Pons (tissue), 1 donor: ENCODE measurements at places on chromosomes 1 and 21.
A peak's percentile ranks its signal among the peaks of the same experiment; 100 is the strongest.

- DNase-seq, result no peak
Measured at GRCh38 chr21:39050841-39051587, 132.2 kb downstream of the PSMG1 start.

- no peak for DNase-seq
Measured at GRCh38 chr1:107617456-107617855, 347.5 kb downstream of the VAV3 start.

DNA sequence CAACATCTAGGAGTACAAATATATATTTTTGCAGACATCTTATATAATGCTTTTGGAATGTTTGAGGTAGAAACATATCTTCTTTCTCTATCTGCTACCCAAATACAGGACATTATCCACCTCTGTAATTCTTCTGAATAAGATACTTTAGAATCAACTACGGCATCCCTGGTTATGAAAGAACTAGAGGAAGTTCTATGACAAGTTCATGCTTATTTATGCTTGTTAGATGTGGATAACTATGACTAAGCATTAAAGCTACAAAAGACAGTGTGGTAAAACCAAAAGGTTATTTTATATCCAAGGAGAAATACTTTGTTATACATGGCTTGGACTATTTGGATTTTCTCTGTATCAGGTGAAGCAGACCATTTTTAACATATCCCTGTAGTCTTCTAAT lies 894.0 kb downstream of the KCNT2 start:
- no peak for DNase-seq

DNA sequence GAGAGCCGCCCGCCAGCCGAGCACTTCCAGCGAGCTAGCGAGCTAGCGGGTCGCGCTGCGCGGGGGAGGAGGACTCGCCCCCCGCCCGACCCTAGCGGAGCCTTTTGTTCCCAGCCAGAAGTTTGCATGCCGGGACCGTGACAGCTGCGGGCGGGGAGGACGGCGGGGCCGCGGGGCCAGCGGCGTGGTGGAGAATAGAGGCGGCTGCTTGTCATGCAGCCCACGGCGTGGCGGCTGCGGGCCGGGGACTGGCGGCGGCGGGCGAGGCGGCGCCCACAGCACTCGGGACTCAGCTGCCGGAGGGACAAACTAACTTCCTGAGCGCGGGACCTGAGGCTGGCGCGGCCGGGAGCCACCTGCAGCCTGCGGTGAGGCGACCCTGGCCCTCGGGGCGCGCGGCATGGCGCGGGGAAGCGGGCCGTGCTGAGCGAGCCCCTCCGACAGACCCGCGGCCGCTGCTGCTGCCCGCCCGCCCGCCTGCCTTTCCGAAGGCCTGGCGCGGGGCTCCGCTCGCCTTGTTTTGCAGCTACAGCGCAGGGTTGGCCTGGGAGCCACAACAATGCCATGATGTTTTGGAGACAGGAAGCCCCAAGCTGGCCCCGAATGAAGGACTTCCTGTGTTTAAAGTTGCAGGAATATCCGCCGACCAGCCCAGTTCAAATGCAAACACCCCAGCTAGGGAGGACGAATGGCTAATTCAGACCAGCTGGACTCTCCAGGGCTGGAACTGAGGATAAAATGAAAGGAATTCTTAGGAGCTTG lies 82.2 kb upstream of the BMP8A start:
- DNase-seq, result peak; percentile 56

- no peak for DNase-seq
Measured at GRCh38 chr1:208185801-208186231, 58.4 kb downstream of the PLXNA2 start.

DNA sequence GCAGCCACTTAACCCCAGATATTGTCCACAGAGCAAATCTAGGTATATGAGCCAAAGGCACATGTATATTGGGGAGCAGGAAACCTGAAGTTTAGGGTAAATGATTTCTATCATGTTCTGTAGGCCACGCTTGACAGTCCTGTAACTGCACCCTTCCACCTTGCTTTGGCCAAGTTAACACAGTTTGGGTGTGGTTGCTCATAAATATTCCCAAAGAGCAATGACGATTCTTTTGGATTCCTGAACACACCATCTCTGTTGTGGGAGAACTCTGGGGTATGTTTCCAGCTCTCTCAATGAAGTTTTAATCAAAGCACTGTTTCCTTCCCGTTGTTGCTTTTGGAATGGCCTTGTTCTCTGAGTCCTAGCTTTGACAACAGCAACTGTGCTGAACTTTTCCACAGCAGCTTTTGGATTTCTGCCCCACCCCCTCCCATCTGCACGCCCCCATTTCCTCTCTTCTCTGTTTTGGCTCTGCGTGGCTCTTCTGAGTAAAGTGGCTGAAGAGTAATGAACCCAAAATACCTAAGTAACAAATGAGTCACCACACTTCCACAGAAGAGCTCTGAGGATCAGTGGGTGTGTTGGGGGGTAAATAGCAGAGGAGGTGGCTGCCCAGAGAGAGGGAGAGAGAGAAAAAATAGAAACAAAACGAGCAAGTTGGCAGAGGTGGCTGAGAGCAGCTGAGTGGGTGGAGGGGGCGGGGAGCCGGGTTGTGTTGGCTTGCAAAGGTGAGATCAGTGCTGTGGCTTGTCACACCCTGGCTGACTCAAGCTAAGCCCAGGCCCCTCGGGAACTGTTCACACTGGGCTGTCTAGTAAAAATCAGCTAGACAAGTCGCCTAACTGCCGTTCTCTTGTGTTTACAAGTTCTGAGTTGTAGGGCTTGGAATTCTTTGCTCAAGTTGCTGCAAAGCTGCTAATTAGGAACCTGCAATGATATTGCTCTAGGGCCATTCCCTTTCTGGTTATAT lies 26.9 kb upstream of the RAP1A start:
- DNase-seq, result peak; percentile 43

DNA sequence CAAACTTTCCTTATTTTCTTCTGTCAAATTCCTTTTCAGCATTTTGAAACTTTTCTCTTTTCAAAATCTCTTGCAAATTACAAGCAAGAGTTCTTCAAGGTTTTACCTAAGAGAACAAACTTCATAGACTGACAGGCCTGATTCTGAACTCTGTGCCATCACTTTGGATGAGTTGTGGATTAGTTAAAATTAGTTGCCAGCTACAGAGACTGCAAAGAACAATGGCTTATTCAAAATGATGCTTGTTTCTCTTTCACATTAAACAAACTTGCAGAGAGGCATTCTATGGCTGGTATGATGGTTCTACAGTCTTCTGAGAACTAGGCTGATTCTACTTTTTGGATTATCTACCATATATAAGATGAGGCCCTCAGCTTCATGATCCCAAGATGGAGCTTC lies 3.8 kb downstream of the LRRC8B start:
- DNase-seq, result peak; percentile 91

- DNase-seq, result peak; percentile 81
Measured at GRCh38 chr1:64077281-64077940, 126.0 kb upstream of the UBE2U start.

DNA sequence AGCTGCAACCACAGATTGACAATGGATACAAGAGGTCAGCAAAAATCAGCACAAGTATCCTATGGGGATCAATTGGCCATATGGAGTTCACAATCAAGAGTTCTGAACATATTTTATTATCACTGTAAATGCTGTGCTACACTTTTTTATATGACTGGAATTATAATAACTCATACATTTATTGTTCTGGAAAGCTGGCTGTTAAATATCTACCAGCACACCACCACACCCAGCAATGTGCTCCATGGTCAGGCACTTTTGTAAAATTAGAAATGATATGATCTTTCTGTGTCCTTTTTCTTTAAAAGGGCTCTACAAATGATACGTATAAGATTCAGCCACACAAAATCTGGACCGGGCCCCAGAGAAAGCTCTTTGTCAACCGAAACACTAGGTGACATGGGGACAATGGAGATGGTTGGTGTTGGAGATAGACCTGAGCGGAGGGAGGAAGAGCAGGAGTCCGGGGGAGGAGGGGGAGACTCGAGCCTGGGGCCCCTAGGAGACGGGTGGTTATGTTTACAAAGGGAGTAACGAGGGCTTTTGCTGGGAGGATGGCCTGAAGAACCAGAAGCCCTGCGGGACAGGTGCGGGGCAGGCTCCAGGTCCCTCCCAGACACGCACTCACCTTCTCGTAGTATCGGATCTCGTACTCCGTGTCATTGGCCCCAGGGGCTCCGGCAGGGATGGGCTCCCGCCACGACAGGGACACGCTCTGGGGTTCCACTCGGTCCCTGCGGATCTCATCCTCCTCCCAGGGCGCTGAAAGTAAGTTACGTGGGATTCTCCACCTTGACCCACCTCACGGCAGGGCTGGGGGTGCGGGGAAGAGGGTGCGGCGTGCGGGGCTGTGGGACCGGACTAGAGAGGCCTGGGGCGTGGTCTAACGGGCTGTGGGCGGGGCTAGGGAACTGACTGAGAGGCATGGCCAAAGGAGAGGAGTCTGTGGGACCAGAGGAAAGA lies 30.0 kb downstream of the EPHA10 start:
- no peak for DNase-seq

- DNase-seq, result no peak
Measured at GRCh38 chr1:171173069-171173468, 12.0 kb upstream of the FMO2 start.

DNA sequence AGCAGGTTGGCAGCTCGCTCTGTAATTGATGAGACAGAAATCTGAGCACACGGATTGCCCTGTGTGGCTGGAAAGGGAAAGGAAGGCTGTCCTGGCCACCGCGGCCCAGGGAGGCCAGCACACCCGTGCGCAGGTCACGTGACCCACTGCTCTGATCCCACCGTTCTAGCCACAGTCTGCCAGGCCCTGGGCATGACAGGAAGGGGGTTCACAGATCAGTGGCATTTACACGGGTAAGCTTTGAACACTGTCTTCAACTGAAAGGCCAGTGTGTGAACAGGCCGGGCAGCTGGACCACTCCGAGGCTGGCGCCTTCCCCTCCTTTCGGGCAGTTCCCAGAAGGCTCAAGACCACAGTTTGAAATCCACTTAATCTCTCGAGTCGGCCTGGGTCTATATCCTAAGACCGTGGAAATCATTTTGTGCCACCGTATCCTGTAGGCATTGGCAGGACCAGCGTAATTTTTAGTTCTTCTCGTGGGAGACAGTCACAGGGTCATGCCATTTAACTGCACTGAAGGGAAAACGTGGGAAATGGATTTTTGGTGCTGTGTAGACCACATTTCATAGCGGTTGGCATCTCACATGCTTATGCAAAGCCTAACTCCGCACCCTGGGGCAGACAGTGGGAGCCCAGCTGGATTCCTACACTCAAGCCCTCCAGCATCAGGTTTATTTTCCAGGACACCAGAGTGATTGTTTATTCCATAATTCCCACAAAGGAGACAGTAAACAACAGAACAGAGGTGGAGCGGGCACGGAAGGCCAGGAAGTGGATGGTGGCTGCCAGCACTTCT lies 3.1 kb upstream of the ADARB1 start:
- DNase-seq, result no peak

GRCh38 chr1:143689781-143690180 lies 282.0 kb downstream of the FAM72C start:
- DNase-seq, result no peak

DNA sequence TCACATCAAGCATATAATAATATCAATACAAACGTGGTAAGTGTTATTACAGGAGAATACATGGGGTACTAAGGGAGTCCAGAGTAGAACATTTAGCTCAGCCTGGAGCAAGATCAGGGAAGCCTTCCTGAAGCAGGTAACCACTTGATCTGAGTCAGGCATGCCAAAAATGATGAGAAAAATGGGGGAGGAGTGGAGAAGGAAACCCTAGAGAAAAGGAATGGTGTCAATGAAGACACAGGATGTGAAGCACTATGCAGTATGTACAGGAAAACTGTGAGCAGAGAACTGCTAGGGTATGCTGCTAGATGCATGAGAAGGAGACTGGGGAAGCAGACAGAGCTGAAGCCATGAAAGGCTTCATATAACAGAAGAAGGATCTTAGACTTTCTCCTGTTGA lies 84.7 kb downstream of the NOTCH2 start:
- no peak for DNase-seq

DNA sequence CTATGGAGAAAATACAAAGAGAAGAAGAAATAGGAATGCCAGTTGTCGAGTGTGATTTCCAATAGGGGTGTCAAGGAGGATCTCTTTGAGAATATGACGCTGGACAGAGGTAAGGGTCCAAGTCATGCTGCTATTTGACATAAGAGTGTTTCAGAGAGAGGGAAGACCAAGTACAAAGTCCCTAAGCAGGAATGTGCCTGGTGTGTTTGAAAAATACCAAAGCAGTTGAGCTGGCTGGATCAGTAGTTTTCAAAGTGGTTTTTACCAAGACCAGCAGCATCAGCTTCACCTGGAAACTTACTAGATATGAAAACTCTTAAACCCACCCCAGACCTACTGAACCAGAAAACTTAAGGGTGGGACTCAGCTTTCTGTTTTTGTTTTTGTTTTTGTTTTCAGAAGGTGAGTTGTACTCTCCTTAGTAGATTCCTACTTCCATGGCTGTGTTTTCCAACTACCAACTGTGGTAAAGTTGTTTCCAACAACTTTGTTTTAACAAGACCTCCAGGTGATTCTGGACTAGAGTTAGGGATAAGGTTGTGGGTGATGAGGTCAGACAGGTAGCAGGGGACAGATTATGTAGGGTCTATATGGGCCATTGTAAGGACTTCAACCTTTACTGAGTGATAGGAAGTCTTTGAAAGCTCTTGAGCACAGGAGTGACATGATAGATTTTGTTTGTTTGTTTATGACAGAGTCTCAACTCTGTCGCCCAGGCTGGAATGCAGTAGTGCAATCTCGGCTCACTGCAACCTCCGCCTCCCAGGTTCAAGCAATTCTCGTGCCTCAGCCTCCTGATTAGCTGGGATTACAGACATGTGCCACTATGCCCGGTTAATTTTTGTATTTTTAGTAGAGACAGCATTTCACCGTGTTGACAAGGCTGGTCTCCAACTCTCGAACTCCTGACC lies 7.3 kb upstream of the GJA9 start:
- no peak for DNase-seq

GRCh38 chr1:161987872-161988271 lies 35.8 kb downstream of the OLFML2B start:
- no peak for DNase-seq

GRCh38 chr1:235954306-235955283 lies 87.9 kb upstream of the LYST start:
- peak; percentile 67 for DNase-seq

- no peak for DNase-seq
Measured at GRCh38 chr21:34702341-34703170, 33.8 kb downstream of the CLIC6 start.

- DNase-seq, result no peak
Measured at GRCh38 chr1:190942475-190942874, 464.8 kb upstream of the BRINP3 start.

GRCh38 chr1:236334893-236335545 lies 53.3 kb upstream of the ERO1B start:
- DNase-seq, result no peak

- DNase-seq, result peak; percentile 95
Measured at GRCh38 chr1:231643071-231643934, 16.7 kb downstream of the DISC1 start.
